ENCODE measurements at places on chromosomes 16 and 17.

- DNase-seq: no peak
These were observed 48.1 kb downstream of the MYO1D start for GRCh38 chr17:32828822-32829221.

DNA sequence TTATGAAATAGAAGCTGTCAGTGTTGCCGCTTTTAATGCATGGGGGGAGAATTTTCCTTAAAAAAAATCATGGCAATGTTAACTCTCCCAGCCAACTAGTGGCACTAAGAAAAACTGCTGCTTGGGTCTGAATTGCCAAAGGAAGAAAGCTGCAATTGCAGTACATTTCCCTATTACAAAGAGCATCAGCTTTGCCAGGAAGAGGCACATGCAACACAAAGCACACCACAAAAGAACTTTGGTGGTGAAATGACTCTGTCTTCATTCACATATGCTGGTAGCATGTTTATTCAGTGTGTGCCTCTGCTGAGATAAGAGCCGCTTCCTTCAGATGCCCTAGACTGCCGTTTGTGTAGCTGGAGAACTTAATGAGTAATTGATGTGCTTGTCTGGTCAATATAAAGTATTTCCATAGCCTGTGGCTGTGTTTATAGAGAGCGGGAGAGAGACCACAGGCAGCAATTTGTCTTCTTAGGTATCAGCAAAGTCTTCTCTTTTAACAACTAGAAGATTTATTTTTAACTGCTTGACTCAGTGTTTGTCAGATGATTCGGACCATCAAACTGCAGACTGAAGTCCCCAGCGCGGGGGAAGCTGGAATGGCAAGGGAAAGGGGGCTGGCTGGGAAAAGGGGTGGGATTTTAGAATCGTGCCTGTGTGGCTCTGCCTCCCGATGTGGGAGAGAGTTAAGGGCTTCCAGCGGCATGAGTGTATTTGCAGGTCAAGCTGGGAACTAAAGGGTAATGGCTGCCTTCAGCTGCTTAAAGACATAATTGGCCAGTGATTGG is 115.1 kb downstream of the MRTFB start:
- no peak for DNase-seq

- DNase-seq: no peak
These were observed 221.6 kb downstream of the FTO start for GRCh38 chr16:53925526-53925925.

DNA sequence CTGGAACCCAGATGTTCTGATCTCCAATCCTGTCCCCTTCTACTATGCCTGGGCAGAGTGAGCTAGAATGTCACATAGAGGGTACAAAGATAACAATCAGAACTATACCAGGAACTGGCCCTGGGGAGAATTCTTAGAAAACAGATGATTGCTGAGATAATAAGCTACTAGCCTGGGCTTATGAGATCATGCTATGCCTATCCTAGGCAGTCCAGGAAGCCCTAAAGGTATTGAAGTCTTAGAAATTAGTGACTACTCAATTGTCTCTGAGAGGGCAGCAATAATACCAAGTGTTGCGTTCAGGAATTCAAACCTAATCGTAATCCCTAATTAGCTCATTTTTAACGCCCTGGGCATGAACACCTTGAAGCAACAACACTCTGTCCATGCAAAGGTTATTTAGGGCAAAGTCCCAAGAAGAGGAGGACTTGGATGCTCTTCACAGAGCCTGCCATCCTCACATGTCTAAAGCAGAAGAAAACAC is 77.1 kb downstream of the MMD start:
- DNase-seq: no peak

GRCh38 chr16:9657641-9658040 is 524.6 kb downstream of the GRIN2A start:
- DNase-seq: no peak

DNA sequence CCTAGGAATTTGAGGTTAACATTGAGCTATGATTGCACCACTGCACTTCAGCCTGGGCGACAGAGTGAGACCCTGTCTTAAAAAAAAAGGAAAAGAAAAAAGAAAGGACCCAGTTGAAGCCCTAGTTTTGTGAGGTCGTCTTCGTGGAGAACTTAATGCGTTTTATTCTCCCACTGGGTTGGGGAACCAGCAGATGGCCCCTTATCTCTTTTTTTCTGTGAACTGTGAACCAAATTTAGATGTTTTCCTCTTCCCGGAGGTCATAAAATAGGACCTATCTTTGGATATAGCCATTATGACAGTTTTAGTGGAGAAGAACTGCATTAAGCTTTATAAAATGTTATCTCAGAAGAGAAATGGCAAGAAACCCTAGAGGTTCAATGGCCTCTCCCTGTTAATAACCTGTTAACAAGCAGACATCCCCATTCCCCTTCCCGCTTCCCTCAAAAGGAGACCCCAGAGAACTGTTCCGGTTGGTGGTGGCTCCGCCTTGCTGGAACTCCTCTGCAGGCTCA is 23.5 kb downstream of the KIAA0513 start:
- DNase-seq: no peak

- DNase-seq: no peak
These were observed 965 bp downstream of the INTS2 start for GRCh38 chr17:61926826-61927207.

DNA sequence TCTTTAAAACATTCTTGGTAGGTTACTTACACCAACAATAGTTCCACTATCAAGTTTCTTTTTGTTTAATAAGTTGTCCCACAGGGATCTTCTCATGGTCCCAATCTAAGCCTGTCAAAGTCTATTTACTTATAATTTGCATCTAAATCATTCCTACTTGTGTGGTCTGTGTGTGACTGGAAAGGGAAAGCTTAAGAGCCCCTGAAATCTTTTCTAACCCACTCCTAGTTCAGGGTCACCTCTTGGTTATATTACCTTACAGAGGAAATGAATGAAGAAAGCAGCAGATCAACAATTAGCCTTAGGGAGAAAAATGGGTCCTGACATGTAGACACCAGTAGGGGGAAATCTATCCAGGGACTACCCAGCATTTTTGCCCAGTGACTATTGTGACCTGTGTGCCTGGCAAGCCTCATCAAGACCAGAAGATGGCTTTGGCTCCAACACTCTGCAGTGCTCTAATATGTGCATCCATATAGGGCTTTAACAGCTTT is 110.4 kb upstream of the HAS3 start:
- DNase-seq: no peak

GRCh38 chr16:19939553-19939952 is 54.9 kb upstream of the GPRC5B start:
- no peak for DNase-seq

DNA sequence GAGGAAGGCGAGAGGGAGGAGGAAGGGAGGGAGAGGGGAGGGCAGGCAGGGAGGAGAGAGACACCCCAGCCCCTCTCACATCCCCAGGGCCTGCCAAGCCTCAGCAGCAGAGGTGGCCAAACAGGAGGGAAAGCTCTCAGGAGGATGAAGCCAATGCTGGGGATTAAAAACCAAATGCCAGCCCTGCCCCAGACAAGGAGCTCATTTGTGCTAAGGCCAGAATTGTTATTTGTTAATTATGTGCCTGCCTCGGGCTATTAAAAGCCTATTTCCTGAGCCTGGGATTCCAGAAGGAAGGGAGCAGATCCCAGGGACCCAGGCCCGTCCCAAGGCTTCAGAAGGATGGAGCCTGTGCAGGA is 27.9 kb upstream of the GINS2 start:
- DNase-seq: no peak

DNA sequence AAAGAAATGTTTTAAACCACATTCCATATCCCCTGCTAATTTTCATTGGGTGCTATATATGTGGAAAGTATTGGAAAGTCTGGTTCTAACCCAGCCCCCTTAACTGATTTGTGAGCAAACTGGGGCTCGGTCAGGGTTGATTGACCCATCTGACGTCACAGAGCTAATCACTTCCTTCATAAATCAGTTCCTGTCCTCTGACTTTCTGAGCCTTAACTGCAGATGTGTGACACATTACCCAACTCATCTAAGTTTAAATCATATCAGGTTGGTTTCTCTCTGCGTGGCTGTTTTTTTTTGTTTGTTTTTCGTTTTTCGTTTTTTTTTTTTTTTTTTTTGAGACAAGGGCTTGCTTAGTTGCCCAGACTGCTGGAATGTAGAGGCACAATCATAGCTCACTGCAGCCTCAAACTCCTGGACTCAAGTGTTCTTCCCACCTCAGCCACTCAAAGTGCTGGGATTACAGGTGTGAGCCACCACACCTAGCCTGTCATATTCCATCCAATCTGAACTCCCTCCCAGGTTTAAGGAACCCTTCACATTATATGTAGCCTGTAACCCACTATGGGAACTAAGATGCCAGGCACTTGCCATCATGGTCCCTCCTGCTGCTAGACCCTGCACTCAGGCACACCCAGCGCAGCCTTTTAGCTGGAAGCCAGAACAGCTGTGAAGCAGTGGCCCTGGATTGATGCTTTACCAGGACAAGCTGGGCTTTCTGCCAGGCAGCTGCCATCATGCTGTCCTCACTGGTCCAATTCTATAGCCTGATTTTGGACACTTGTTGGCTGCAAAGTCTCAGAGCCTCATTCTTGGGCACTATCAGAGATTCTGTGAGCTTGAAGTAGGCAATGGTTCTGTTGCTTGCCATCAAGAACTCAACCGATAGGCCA is 6.9 kb upstream of the BPTF start:
- no peak for DNase-seq

DNA sequence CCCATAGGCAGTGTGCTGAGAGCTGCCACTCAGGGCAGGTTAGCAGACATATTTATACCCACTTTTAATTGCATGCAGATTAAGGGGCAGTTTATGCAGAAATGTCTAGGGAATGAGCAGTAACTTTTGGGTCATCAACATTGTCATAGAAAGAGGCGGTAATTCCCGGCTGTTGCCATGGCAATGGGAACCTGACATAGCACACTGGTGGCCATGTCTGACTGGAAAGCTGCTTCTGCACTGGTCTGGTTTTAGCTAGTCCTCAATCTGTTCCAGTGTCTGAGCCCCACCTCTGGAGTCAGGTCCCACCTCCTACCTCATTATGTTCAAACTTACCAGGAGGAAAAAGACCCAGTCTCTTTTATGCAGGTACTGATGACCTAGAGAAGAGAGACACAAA is 31.5 kb upstream of the TNRC6C start:
- DNase-seq: no peak

DNA sequence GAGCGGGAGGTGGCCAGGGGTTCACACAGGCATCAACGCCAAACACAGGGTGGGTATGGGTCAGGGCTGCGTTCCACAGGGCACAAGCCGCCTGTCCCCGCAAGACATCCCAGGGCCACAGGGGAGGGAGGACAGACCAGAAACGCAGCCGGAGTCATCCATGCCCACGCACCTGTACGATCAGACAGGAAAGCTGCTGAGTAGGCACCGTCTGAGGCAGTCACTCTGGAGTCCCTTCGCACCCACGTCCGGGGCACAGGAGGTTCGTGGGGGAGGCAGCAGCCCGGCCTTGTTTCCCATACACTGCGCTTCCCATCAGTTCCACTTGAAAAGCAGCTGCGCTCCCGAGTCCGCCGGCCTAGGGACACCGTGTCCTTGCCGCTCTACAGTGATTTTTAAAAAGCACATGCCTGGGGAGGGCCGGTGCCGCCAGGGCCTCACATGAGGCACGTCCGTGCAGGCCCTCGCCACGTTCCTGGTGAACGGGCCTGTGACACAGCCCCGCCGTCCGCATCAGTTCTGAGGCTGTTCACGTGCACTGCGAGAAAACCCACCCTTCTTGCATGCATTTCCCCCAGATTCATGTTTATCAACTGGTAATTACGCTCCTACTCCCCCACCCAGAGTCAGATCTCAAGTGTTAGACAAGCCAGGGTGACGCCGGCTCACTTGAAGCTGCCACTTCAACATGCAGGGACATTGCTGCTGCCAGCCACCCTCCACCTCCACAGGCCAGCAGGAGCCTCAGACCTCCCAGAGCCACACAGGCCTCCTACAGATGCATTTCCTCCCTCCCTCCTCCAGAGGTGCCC is 34.8 kb downstream of the WDR45B start:
- DNase-seq: no peak

DNA sequence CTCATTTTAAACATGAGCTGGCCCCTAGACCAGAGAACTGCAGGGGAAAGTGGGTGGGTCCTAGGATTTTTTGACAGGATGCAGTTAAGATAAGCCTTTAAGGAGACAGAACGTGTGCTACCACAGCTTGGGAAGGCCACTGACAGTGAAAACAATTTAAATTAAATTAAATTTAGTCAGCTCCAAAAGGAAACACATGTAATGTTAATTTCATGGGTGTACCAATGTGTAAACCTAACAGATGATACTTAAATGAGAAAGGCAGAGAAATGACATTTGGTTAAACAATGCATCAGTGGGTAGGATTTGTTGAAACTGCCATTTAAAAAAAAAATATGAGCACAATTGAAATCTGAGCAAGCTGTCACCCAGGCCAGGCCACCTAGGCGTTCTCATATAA is 250.8 kb downstream of the XYLT1 start:
- DNase-seq: no peak

DNA sequence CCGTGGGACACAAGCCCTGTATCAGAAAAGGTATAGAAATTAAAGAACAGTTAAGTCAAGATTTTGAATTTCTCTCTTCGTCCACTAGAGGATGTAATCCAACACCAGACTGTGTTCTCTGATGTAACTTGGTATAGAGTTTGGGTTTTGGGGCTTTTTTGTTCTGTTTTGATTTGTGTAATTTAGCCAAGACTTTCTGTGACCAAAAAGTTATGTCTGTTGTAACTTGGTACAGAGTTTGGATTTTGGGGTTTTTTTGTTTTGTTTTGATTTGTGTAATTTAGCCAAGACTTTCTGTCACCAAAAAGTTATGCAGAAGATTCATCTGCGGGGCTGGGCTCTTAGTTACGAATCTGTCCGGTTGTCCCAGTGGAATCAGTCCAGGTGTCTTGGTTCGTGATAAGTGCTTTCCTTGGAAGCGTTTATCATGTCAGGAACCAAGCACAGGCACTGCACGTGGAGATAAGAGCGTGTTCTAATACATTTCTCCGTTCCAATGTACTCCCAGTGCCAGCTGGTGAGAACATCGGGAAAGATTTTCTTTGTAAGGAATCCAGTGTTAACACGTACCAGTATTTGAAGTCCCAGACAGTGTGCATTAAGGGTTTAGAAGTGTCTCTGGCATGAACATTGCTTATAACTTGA is 44.1 kb upstream of the SEC14L1 start:
- no peak for DNase-seq

DNA sequence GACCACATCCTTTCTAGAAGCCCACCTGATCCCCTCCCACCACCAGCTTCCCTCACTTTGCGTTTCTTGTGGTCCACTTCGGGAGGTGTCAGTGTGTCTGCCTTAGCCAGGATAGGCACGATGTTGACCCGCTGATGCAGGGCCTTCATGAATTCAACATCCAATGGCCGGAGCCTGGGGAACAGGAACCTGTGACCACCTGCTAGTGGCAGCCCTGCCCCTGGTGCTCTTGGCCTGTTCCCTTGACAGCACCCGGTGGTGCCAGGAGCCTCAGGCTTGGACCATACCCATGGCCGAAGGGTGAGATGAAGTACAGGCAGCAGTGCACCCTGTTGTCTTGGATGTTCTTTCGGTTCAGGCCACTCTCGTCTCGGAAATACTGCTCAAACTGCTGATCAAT is 7.2 kb upstream of the MTMR4 start:
- no peak for DNase-seq

DNA sequence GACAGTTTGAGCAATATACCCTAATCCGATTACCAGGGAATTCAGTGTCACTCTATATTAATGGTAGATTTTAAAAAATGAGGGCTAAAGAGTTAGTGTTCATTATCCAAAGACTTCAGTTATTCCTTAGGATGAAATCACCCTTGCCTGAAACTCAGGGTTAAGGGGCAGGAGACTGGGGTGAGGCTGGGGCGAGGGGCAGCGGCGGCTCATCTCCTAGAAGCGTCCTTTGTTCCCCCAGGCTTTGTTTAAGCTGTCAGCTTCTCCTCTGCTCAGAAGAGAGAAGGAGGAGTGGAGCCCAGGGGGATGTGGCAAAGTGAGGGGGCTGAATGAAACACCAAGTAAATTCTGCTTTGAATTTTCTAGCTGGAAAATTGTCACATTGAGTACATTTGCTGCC is 117.7 kb upstream of the ELAC2 start:
- no peak for DNase-seq

Measured in stimulated activated CD4-positive, alpha-beta T cell treated with anti-CD3 and anti-CD28 coated beads, Interleukin-2, amount 100 ng/mL, for 24 hours (primary cell).